Mammary epithelial cell (primary cell): ENCODE measurements at places on chromosomes 1 and 21. TPM values are rescaled to one million over a fixed set of nuclear protein-coding genes. Genes with fewer than 3 reads are reported as not detected.
A peak's percentile ranks its signal among the peaks of the same experiment; 100 is the strongest.

Gene NTMT2
- not detected in 2 replicates for total RNA-seq

Gene FCMR
- 1.2 TPM for total RNA-seq

GRCh38 chr1:63112155-63112900 is 210.0 kb upstream of the FOXD3 start:
- peak; percentile 92 for DNase-seq

DNA sequence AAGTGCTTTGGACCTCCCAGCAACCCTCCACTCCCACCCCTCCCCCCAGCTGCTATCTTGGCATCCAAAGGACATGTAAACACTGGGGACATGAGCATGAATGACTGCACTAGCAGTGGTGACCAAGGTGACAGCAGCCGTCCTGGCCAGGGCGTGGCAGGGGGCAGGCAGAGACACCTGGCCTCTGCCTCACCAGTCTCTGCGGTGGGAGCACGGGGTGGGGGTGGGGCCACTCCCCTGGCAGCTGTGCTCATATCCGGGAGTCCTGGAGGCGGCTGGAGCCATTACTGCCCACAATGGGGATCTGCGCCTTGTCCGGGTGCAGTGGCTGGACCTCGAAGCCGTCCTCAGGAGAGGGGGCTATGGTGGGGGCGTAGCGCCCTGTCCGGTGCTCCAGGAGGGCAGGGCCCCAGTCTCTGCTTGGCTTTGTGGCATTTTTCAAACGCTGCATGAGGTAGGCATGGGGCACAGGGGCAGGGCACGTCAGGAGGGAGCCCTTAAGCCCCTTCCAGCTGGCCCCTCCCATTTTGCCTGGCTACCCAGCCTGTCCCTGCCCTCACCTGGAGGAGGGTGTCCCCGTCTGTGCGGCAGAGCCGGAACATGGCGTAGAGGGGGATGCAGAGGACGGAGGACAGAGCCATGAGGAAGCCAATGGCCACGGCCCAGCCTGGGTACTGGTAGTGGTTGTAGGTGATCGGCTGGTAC is 6.0 kb downstream of the CCDC24 start:
- no peak for DNase-seq

GRCh38 chr1:22817462-22817861 is 106.8 kb downstream of the EPHB2 start:
- DNase-seq: peak; percentile 49

GRCh38 chr1:44220755-44221154 is 7.5 kb downstream of the DMAP1 start:
- DNase-seq: no peak

DNA sequence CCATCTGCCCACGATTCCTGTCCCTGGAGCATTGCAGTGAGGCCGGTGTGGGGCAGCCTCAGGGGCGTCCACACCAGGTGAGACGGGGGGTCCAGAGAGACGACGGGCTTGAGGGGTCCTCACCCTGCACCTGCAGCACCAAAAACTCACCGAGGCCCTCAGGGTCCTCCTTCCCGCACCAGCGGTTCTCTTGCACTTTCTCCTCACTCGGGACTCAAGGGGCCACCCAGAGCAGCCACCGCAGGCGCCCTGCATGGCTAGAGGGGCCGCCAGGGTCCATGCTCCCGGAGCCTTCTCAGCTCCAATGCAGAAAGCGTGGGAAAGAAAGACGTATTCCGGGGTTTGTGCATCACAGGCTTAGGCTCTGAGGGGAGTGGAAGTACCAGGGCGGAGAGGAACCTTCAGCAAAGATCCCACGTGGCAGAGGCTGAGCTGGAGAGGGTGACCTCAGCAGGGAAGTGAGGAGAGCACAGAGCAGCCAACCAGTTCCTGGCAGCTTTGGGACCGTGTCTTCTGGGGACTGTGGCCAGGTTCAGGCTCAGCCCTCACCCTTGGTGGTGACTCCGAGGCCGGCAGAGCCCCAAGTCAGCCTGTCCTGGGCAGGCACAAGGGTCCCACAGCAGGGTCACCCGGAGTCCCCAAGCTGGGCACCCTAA is 19.5 kb upstream of the COL6A2 start:
- no peak for DNase-seq
